ENCODE measurements at places on chromosomes 6 and 20.

- DNase-seq: no peak
Observed at GRCh38 chr6:158322400-158322723, 10.1 kb downstream of the TULP4 start.

DNA sequence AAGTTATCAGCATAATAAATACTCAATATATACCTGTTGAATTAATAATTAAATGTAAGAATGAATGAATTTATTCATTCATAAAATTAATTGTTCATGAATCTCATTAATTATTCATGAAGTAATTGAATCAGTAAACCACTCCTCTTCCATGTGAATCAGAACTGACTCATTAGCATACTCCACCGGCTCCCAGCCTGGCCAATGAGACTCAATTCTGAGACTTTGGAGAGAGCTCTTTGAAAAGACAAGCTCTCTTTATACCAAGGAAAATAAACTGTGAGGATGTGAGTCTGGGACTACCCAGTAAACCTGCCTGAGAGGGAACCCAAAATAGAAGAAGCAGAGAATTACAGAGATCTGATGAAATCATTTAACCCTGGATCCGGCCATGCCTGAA is 8.4 kb upstream of the SLC2A10 start:
- no peak for DNase-seq

GRCh38 chr6:148217051-148217450 is 125.6 kb upstream of the SASH1 start:
- no peak for DNase-seq

- DNase-seq: no peak
Observed at GRCh38 chr6:119562168-119562567, 212.6 kb upstream of the MAN1A1 start.

- no peak for DNase-seq
Observed at GRCh38 chr6:113901482-113901881, 44.3 kb downstream of the MARCKS start.

DNA sequence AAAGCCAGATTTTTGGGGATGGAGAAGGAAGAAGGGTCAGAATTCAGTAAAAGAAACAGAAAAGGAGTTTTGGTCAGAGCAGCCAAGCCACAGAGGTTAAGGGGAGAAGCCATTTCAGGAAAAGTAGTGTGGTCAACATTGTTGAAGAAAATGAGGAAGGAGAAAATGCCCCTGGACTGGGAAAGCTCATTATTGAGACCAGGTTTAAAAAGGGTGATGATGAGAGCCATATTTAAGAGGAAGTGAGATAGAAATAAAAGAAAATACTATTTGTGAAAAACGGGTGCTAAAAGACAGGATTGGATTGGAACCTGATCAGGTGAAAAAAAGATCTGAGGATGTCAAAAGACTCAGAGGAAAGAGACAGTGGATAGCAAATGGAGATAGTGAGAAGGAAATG is 75.8 kb downstream of the CEP162 start:
- no peak for DNase-seq
